C1 segment of cervical spinal cord (tissue), 14 donors: ENCODE measurements at places on chromosomes 3 and 15.

GRCh38 chr3:174936590-174936989 lies 77.5 kb downstream of the NAALADL2 start:
- no peak for DNase-seq

GRCh38 chr3:31014317-31015040 lies 120.0 kb upstream of the GADL1 start:
- no peak for DNase-seq

GRCh38 chr3:151226825-151227224 lies 23.8 kb upstream of the GPR171 start:
- DNase-seq: no peak

- DNase-seq: no peak
Observed at GRCh38 chr3:178669022-178669601, 132.9 kb downstream of the KCNMB2 start.

DNA sequence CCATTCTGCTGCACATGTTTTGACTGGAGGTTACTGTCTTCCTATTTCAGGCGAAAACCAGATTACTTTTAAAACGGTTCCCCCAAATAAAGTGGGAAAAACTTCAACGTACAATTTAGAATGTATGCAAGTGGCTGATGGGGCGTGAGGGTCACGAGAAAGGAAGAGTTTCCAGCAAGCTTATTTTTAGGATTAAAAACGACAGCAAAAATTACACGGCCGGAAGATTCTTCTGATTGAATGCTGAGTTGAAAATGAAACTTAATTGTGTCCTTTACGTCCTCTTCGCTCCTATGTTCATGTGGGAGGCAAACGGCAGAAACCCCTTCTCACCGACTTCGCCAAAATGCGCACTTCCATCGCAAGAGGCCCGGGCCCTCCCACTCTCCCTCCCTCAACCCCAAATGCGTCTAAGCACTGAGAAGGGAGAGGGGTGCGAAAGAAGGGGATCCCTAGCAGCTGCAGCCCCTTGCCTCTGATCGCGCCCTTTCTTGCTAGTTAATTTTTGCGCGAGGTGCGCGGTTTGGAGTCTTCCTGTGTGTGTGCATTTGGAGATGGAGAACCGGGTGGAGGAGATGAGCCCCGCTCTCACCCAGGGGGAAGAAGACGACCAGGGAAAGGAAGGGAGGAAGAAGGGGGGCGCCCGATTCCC lies 656 bp downstream of the CD47 start:
- DNase-seq: no peak

DNA sequence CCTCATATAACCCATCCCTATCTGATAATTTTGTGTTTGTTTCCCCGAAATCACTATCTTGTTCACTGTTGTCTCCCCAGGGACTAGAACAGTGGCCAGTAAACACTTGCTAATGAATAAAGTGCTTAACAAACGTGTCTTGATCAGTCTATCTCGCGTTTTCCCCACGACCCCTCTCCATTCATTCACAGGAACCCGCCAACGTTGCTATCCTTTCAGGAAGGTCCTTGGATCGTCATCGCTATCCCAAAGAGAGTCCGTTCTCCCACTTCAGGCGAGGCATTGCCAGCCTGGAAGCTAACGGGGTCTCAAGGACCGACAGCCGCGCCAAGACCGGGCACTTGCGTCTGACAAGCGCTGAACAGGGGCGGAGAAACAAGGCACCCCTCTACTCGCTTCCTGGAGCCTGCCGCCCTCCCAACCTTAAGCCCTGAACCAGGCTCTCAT lies 344 bp downstream of the LINS1 start:
- DNase-seq: no peak

GRCh38 chr3:87004883-87005282 lies 13.9 kb upstream of the VGLL3 start:
- DNase-seq: no peak

GRCh38 chr3:129557548-129557894 lies 14.5 kb downstream of the H1-8 start:
- no peak for DNase-seq

DNA sequence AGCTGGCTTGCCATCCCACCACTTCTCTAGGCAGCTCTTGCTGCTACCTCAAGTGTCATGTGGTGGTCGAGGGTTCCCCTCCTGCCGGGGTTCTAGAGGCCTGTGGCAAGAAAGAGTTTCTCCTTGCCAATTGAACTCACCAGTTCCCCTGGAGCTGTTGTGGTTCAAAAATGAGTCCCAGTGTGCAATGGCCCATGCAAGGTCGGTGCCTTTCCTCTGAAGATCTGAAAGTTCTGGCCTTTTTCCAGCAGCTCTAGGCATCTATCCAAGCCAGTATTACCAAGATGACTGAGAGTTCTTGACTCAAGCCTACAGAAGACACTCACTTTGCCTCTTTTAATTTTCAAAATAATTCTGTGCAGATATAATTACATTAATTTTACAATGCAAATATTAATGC lies 163.6 kb downstream of the KCNMB2 start:
- no peak for DNase-seq

- peak; percentile 42 for DNase-seq
Observed at GRCh38 chr15:89088605-89089315, 504 bp downstream of the ABHD2 start.

DNA sequence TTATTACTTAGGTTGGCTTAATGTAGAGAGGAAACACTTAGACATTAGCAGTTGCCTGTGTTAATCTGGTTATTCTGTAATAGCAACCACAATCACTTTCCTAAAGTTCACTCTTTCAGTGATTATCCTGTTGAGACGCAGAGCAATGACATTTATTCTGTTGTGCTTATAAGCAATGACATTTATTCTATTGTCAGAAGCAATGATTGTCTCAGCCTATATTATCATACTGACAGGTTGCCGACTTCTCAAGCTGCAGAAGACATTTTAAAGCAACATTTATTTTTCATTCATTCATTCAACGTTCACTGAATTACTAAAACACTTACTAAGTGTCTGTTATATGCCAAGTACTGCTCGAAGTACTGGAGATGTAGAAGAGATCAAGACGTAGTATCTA lies 193.5 kb upstream of the SLITRK3 start:
- no peak for DNase-seq

GRCh38 chr15:43958861-43959330 lies 132.1 kb downstream of the WDR76 start:
- DNase-seq: no peak

DNA sequence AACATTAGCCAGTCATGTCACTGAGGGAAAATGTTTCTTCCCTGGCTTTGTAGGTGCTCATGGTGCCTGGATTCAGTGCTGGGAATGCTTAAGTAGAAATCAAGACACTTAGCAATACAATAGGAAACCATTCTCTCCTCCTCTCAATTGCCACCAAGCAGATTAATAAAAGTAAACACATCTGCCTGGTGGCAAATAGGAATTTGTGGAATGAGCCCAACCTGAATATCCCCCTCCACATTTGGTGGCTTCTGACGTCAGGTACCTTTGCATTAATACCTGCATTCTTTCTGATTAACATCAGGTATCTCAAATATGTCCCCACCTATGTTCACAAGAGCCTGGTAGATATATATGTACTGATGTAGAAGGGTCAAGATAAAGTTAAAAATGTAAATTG lies 42.7 kb downstream of the PPP2R3A start:
- no peak for DNase-seq

DNA sequence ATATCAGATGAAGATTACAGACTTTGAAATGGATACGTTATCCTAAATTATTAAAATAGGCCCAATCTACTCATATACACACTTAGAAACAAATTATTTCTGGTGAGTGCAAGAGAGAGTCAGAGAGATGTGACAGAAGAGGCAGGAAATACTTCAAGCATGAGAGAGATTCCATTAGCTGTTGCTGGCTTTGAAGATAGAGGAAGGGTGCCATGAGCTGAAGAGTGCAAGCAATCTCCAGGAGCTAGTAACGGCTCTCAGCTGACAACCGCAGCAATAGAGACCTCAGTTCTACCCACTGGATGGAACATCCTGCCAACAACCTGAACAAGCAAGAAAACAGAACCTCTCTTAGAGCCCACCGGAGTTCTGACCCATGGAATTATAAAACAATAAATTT lies 270.7 kb upstream of the SLITRK3 start:
- DNase-seq: no peak

DNA sequence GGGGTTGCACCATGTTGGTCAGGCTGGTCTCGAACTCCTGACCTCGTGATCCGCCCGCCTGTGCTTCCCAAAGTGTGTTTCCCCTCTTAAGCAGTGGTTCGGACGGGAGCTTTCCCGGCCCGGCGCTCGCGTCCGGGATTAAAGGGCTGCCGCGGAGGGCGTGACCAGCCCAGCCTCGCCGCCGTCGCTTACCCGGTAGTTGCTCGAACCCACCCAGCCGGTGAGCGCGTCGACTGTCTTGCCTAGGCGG lies 513 bp downstream of the CLASP2 start:
- no peak for DNase-seq

- DNase-seq: no peak
Observed at GRCh38 chr15:40316931-40317330, 6.6 kb upstream of the INAFM2 start.

GRCh38 chr3:139020868-139021234 lies at the start of gene PRR23B:
PRR23B (minus strand) TSS chr3:139020926; CDS start chr3:139020661, 265 bp downstream.
- no peak for DNase-seq

DNA sequence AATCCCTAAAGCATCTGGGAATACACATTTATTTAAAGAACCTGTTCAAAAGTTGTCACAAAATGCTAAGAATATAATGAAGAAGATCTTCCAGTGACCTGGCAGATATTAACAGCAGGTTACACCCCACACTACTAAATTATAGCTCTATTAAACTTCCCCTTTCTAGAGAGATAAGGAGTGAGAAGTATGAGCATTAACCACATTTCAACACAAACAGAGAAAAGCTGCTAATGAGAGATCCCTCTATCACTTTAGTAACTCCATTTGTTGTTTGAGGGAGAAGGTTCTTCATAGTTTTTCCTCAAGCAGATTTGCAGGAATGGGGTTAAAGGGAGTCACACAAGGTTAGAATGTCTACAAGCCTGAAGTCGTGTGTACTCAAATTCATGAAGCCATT lies 3.6 kb downstream of the COL8A1 start:
- no peak for DNase-seq

- no peak for DNase-seq
Observed at GRCh38 chr15:69723404-69724096, 270.9 kb downstream of the RPLP1 start.

DNA sequence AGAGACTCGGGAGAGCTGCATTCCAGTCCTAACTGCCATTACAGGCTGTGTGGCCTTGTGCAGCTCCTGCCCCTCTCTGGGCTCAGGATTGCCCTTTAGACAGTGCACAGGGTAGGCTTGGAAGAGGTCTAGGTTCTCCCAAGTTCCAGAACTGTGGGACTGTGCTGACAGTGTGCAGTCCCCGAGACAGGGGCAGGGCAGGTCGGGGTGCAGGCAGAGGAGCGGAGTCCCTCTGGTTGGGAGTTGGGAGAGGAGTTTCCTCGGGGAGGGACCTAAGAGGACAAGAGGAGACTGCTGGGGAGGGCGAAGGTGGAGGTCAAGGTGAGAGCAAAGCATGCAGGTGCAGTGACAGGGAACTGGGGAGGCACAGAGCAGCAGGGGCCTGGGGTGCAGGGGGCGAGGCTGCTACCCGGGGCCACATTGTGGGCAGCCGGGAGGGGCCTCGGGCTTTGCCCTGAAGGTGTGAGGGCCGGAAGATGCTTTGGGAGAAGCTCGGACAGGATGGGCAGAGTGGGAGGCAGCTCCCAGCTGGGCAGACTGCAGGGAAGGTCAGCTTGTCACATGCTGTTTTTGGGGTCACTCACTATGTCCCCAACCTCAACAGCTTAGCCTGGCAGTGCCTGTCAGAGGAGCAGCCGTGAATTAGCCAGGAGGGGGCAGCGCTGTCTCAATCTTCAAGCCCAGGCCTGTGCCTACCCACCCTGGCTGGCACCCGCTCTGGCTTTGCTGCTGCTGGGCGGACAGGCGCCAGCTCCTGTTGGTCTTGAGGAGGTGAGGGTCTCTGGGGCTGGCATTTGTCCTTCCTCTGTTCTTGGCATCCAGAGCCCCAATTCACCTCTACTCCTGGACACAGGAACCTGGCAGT lies 15.4 kb upstream of the CSPG4 start:
- DNase-seq: no peak

GRCh38 chr3:108472001-108472591 lies 38.3 kb downstream of the MYH15 start:
- DNase-seq: no peak

DNA sequence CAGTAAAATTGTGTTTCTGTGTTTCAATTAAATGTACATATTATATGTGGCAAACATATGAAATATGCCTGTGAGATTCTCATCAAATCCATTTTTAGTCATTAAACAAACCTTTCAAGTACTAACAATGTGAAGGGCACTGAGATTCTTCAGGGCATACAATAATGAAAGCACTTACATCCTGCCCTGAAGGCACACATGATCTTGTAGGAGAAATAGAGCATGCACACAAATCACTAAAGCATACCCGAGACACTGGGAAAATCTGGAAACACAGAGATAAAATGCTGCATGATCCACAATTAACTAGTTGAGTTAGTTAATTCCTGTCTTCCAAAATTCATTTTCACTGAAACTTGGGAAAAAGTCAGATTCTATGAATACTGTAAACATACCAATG lies 810.5 kb upstream of the NECTIN3 start:
- DNase-seq: no peak

GRCh38 chr3:106840319-106840718 lies 536.9 kb upstream of the CCDC54 start:
- no peak for DNase-seq

DNA sequence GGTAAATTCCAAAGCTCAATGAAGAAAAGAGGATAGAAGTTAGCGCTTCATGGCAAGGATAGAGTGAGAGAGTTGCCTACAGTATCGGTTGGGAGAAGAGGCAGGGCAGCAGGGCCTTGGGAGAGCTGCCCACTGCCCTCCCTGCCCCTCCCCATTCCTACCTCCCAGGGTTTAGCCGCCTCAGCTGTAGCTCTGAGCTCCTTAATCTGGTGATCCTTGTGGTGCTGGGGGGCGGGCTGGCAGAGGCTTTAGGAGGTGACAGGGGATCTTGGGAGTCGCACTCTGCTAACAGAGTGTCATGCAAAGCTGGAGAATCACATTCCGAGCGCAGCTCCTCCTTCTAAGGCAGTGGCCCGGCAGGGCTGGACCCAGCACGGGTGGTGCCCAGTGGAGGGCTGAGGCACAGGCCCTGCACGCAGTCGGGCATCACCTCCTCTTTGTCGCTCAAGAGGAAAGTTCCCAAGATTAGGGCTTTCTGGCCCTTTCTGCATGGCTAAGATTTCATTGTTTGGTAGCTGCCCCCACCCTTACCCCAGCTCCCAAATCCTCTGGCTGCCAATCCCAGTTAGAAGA lies 57.1 kb upstream of the POLG start:
- no peak for DNase-seq

DNA sequence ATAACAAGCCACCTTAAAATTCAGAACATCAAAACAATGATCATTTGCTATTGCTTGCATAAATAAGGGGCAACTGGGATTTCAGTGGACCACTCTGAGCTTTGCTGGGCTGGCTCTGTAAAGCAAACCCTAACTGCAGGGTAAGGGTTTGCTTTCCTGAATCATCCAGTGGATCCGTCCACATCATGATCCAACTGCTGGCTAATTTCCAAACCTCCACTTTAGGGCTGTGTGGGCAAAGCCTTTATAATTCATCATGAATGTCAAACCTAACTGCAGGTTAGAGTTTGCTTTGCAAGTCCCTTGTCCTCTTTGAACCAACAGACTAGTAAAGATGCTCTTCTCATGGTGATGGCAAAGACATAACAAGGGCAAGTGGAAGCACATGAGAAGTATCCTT lies 76.1 kb downstream of the SYNPR start:
- DNase-seq: no peak
